Right atrium auricular region (tissue), 2 donors: ENCODE measurements at places on chromosomes 2 and 18. TPM values are rescaled to one million over a fixed set of nuclear protein-coding genes. Genes with fewer than 3 reads are reported as not detected.
A peak's percentile ranks its signal among the peaks of the same experiment; 100 is the strongest.

Gene REG3G
- not detected for total RNA-seq

Gene ARHGAP25
- total RNA-seq = 12.8 TPM

Gene ADAM23
- total RNA-seq = 34.6 TPM

Gene REG1A
- total RNA-seq = not detected

Gene EFHD1
- total RNA-seq = 11.4 TPM

Gene C2orf68
- total RNA-seq = 8.9 TPM

Gene GPR39
- 1.0 TPM for total RNA-seq

Gene VWA3B
- not detected for total RNA-seq

Gene PSMA8
- total RNA-seq = not detected

Gene RAB27B
- 1.1 TPM for total RNA-seq

DNA sequence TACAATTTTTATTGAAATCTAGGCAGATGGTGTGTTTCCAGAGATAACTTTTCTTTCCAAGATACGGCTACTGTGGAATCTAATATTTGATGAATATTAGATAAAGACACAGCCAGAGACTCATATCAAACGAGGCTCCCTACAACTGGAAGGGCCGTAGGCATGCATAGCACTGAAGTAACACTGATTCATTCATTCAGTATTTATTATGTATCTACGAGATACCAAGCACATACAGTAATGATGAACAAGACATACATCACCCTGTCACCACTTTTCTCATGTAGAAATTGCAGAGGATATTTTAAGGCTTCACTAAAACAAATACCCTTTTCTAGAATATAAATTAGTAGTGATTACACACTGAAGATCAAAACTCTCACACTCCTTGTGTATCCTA, 74.5 kb downstream of the KCTD18 start:
- no peak overlapping the region for H3K4me3 ChIP-seq
- DNase-seq = no peak

GRCh38 chr18:32177530-32177929, 12.3 kb upstream of the MEP1B start:
- H3K4me3 ChIP-seq = no peak overlapping the region
- no peaks in the 10 kb centered on the region for H3K36me3 ChIP-seq
- H3K27me3 ChIP-seq = no peaks in the 10 kb centered on the region
- H3K27ac ChIP-seq = no peak overlapping the region
- no peaks in the 10 kb centered on the region for H3K4me1 ChIP-seq

- no peak overlapping the region for H3K4me3 ChIP-seq
- H3K27me3 ChIP-seq = peaks cover 46% of the 10 kb centered on the region
Observed at GRCh38 chr2:176163672-176164056, 6.6 kb downstream of the HOXD3 start.

DNA sequence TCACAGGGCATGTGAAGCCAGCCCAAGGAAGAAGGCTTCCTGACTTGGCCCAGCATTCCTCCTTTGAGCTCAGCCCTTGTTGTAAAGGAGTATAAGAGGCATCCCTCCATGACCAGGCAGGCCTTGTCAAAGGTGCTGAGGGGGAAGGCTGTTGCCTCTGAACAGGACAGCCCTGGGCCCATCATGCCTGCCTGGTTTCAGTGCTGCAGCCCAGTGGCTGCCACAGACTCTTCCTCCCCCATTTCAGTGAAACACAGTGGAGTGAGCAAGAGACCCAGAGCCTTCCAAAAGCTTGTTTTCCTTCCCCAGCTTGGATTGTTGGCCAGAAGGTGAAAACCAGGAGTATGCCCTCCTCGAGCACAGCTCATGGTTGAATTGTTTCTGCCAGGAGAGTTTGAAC, 19.9 kb upstream of the RPL37A start:
- no peak for DNase-seq
- no peak overlapping the region for H3K27ac ChIP-seq
- H3K4me3 ChIP-seq = no peak overlapping the region
- no peaks in the 10 kb centered on the region for H3K27me3 ChIP-seq

- no peaks in the 10 kb centered on the region for H3K27me3 ChIP-seq
- no peak overlapping the region for H3K4me3 ChIP-seq
- H3K4me1 ChIP-seq = peaks cover 12% of the 10 kb centered on the region
- H3K27ac ChIP-seq = peak overlapping the region; percentile 34
Observed at GRCh38 chr18:70015127-70015526, 67.5 kb upstream of the CD226 start.

- no peaks in the 10 kb centered on the region for H3K27me3 ChIP-seq
- no peaks in the 10 kb centered on the region for H3K36me3 ChIP-seq
- peak within 1 kb of the TSS; percentile 89 for H3K27ac ChIP-seq
Observed at GRCh38 chr18:63319383-63320122, at the start of gene BCL2. Gene BCL2 (minus strand): TSS chr18:63319769.

GRCh38 chr18:48851599-48851960, 99.2 kb downstream of the SMAD7 start:
- peaks cover 65% of the 10 kb centered on the region for H3K4me1 ChIP-seq
- H3K36me3 ChIP-seq = no peaks in the 10 kb centered on the region
- H3K27ac ChIP-seq = peak overlapping the region; percentile 73
- no peak overlapping the region for H3K4me3 ChIP-seq

- H3K27ac ChIP-seq = no peak overlapping the region
- H3K4me1 ChIP-seq = no peaks in the 10 kb centered on the region
- peak; percentile 7 for DNase-seq
- no peak overlapping the region for H3K4me3 ChIP-seq
- H3K27me3 ChIP-seq = no peaks in the 10 kb centered on the region
Observed at GRCh38 chr18:37674570-37674969, 109.0 kb upstream of the CELF4 start.

GRCh38 chr2:219718066-219718465, 90.6 kb downstream of the SLC4A3 start:
- no peak for DNase-seq
- H3K4me1 ChIP-seq = no peaks in the 10 kb centered on the region
- no peaks in the 10 kb centered on the region for H3K36me3 ChIP-seq
- no peaks in the 10 kb centered on the region for H3K27me3 ChIP-seq

DNA sequence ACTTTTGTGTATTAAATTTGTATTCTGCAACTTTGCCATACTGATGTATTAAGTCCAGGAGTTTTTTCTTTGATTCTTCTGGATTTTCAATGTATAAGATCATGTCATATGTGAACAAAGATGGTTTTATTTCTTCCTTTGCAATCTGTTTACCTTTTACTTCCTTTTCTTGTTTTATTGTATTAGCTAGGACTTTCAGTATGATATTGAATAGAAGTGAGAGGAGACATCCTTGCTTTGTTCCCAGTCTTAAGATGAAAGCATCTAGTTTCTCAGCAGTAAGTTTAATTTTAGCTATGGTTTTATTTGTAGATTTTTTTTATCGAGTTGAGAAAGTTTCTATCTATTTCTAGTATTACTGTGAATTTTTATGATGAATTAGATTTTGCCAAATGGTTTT, 25.5 kb downstream of the VRK2 start:
- DNase-seq = no peak
- no peak overlapping the region for H3K4me3 ChIP-seq
- H3K36me3 ChIP-seq = no peaks in the 10 kb centered on the region
- no peak overlapping the region for H3K27ac ChIP-seq

DNA sequence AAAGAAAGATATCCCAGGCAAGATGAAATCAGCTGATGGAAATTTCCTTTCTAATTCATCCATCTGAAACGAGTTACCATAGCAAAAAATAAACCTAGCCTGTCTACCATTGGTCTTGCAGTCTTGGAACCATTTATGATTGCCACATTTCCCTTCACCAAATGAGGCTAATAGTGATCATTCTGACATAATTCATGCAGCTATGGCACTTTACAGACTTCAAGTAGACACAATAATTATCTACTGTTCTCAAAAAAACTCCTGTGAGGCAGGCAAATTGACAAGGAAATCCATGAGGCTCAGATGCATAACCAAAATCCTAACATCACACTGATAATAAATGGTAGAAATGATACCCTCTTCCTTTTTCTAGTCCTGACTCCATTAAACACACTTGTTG, 1669.7 kb upstream of the LRRTM1 start:
- no peak overlapping the region for H3K27ac ChIP-seq
- DNase-seq = no peak
- H3K36me3 ChIP-seq = no peaks in the 10 kb centered on the region
- no peak overlapping the region for H3K4me3 ChIP-seq
- H3K4me1 ChIP-seq = no peaks in the 10 kb centered on the region

GRCh38 chr2:165237056-165237455, 2.2 kb upstream of the SCN2A start:
- no peak overlapping the region for H3K4me3 ChIP-seq
- H3K27me3 ChIP-seq = no peaks in the 10 kb centered on the region
- no peaks in the 10 kb centered on the region for H3K36me3 ChIP-seq
- no peak overlapping the region for H3K27ac ChIP-seq
- no peaks in the 10 kb centered on the region for H3K4me1 ChIP-seq
- no peak for DNase-seq

- no peaks in the 10 kb centered on the region for H3K36me3 ChIP-seq
- H3K27me3 ChIP-seq = no peaks in the 10 kb centered on the region
- H3K4me3 ChIP-seq = no peak overlapping the region
- H3K27ac ChIP-seq = no peak overlapping the region
- DNase-seq = no peak
Observed at GRCh38 chr2:205198140-205198525, 484.2 kb upstream of the NRP2 start.

DNA sequence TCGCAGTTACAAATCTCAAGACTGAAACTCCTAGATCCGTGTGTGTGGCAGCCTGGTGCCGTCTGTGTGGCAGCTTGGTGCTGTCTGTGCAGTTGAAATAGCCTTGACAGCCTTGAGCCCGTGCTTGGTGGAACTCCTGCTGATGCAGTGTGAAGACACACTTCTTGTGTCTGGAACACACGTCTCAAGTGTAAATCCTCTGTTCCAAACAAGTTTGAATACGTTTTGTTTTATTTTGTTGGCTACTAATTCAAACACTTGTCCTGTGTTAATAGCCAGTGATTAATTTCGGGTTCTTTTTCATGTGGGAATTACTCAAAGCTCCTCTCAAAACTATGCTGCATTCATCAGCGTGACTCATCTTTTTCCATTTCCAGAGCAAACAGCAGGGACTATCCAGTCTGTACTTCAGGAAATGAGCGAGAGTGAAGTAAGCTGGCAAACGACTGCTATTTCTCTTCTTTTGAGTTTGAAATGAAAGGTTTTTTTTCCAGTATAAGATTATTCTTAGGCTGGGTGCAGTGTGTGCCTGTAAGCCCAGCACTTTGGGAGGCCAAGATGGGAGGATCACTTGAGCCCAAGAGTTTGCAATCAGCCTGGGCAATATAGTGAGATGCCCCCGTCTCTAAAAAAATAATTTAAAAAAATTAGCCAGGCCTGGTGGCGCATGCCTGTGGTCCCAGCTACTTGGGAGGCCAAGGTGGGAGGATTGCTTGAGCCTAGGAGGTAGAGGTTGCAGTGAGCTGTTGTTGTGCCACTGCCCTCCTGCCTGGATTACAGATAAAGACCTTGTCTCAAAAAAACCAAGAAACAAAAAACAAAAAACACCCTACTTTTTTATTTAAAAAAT, 152.9 kb downstream of the SPP2 start:
- DNase-seq = no peak
- no peaks in the 10 kb centered on the region for H3K36me3 ChIP-seq
- H3K4me3 ChIP-seq = no peak overlapping the region
- H3K4me1 ChIP-seq = no peaks in the 10 kb centered on the region

- DNase-seq = no peak
- H3K27ac ChIP-seq = no peak overlapping the region
- no peaks in the 10 kb centered on the region for H3K36me3 ChIP-seq
- H3K4me3 ChIP-seq = no peak overlapping the region
Observed at GRCh38 chr18:24546307-24546706, 85.9 kb downstream of the HRH4 start.

GRCh38 chr18:55047546-55047945, 88.3 kb upstream of the CCDC68 start:
- no peaks in the 10 kb centered on the region for H3K4me1 ChIP-seq
- no peaks in the 10 kb centered on the region for H3K36me3 ChIP-seq
- no peaks in the 10 kb centered on the region for H3K27me3 ChIP-seq
- H3K4me3 ChIP-seq = no peak overlapping the region
- DNase-seq = no peak

DNA sequence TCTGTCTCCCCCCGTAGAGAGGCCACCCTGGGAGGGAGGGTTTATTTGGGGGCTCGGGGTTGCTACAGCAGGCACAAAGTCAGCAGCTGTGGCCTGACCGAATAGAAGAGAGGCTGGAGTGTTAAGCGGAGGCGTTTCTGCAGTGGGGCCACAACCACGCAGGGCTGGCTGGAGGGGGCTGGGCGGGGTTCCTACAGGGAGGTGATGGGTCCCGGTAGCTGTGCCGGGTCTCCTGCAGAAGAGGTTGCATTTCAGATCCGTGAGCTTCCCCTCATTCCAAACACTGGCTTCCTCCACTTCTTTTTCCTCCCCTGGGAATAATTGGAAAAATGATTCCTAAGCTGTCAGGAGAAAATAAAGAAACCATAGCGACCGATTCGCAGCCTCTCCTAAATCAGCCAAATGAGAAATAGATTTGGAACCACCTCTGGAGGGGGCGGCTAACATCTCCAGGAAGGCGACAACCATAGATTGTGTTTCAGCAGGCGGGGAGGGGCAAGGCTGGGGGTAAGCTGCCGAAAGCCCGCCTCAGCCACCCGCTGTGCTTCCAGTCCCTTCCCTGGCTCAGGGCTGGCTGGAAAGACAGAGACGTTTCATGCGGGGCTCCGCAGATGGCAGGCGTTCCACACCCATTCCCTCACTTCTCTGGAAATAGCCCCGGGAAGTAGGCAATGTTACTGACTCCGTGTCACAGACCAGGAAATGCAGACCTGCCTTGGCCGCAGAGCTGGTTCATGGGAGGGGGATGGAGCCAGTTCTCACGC, 85.6 kb upstream of the TAF1B start:
- H3K4me1 ChIP-seq = peaks cover 72% of the 10 kb centered on the region
- H3K4me3 ChIP-seq = peak overlapping the region; percentile 34

- H3K4me3 ChIP-seq = no peak overlapping the region
- H3K36me3 ChIP-seq = no peaks in the 10 kb centered on the region
- no peak for DNase-seq
- no peak overlapping the region for H3K27ac ChIP-seq
Observed at GRCh38 chr2:224405412-224405811, 3.5 kb upstream of the FAM124B start.

DNA sequence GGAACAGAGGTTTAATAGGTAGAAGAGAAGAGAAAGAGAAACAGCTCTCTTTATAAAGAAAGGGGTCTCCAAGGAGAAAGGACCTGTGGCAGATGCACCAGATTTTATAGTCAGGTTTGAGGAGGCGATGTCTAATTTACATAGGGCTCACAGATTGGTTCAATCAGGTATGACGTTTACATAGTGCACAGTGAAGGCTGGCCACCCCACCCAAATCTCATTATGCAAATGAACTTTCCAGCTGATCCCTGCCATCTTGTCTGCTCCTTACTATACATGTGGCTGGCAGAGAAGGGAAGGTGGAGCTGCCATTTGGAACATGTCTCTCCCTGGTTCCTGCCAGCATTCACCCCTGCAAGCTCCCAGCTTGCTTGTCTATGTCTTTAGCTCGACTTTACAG, 557.8 kb downstream of the SUCLG1 start:
- no peak for DNase-seq
- H3K36me3 ChIP-seq = no peaks in the 10 kb centered on the region
- no peak overlapping the region for H3K27ac ChIP-seq
- no peak overlapping the region for H3K4me3 ChIP-seq
- H3K4me1 ChIP-seq = no peaks in the 10 kb centered on the region
